ENCODE measurements at places on chromosomes 7 and 10.

GRCh38 chr10:126500866-126501265 lies 112.6 kb upstream of the ADAM12 start:
- H3K4me3 ChIP-seq = no peak overlapping the region
- DNase-seq = no peak
- H3K27me3 ChIP-seq = no peaks in the 10 kb centered on the region
- no peaks in the 10 kb centered on the region for H3K36me3 ChIP-seq

GRCh38 chr10:48589266-48589665 lies 15.6 kb downstream of the ARHGAP22 start:
- H3K4me3 ChIP-seq = no peak overlapping the region
- H3K36me3 ChIP-seq = no peaks in the 10 kb centered on the region
- H3K27ac ChIP-seq = no peak overlapping the region
- DNase-seq = no peak
- H3K27me3 ChIP-seq = no peaks in the 10 kb centered on the region

GRCh38 chr7:129780257-129780973 lies 168.9 kb downstream of the NRF1 start:
- peak overlapping the region; percentile 53 for H3K4me3 ChIP-seq
- H3K27me3 ChIP-seq = peaks cover 59% of the 10 kb centered on the region

DNA sequence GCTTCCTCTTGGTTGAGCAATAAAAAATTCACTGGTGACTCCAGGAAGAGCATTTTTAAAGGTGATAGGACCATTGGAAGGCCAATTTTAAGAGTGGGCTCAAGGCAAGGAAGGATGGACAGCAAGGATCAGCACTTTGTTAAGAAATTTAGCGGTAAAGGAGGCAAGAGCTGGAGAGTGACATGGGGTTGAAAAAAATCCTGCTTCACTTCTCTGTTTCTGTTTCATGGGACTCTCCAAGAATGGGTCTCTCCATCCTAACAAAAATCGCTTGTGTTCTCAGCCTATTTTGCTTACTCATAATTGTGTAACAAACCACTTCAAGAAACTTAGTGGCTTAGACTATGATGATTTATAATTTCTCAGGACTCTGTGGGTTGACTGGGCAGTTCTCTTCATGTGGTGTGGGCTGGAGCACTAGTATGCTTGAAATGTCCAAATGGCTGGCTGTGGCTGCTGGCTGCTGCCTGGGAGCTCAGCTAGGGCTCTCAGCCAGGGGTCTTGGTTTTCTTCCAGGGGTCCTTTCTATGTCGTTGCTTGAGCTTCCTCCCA lies 59.8 kb upstream of the ZNRF2 start:
- no peak for DNase-seq
- no peak overlapping the region for H3K4me3 ChIP-seq

DNA sequence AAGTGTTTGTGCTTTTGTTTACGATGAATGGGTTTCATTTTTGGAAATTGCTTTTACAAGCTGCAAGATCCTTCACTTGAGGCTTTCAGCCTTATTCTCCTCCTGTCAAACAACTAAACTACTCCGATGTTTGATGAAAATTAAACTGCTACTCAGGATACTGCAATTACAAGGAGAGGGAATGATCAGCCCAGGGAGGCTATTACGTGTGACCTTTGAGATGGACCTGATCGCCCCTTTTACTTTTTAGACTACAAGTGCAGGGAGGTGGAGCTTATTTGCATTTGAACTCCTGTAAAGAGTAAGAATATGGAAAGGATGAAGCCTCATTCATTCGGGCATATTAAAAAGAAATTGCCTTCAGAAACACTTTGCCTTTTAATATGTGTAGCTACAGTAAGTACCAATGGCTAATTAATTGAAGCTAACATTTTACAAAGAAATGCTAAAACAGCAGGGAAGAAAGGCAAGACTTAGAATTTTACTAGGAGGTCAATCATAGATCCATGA lies 219.1 kb downstream of the PHTF2 start:
- H3K27ac ChIP-seq = no peak overlapping the region
- no peak for DNase-seq
- no peaks in the 10 kb centered on the region for H3K27me3 ChIP-seq
- peaks cover 6% of the 10 kb centered on the region for H3K4me1 ChIP-seq
